ENCODE measurements at places on chromosomes 6 and 20.

DNA sequence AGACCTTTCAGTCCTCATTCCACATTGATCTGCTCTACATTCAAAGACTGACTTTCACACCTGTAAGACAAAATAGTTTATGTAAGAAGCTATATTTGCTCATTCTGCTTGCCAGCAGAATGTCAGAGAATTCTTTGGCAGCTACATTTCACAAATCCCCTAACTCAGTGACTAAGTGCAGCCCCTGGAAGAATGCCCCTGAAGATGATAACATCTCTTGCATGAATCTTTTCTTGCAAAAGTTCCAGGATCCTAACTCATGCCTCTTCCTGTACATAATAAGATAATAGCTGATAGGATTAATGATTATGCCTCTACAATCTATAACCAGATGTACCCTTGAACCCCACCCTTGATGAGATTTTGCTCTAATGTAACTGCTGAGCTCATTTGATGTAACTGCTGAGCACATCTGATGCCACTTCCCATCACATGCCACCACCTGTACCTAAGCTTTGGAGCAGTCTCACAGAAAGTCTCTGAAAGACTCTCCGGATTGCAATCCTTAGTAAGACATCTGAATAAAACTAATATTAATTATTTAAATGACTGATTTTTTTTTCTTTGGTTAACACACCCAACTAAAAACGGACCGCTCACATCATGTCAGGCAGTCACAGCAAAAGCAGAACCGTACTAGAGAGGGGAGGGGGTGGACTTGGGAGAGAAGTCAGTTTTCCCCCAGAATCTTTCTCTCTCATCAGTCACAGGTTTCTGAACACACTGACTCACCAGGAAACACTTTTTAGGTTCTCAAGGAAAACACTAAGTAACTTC lies 684 bp upstream of the DNAH8 start:
- peak; percentile 13 for DNase-seq

- no peak for DNase-seq
Observed at GRCh38 chr6:165117806-165118205, 191.6 kb downstream of the C6orf118 start.

- no peak for DNase-seq
Observed at GRCh38 chr6:20789162-20789561, 254.9 kb downstream of the CDKAL1 start.

DNA sequence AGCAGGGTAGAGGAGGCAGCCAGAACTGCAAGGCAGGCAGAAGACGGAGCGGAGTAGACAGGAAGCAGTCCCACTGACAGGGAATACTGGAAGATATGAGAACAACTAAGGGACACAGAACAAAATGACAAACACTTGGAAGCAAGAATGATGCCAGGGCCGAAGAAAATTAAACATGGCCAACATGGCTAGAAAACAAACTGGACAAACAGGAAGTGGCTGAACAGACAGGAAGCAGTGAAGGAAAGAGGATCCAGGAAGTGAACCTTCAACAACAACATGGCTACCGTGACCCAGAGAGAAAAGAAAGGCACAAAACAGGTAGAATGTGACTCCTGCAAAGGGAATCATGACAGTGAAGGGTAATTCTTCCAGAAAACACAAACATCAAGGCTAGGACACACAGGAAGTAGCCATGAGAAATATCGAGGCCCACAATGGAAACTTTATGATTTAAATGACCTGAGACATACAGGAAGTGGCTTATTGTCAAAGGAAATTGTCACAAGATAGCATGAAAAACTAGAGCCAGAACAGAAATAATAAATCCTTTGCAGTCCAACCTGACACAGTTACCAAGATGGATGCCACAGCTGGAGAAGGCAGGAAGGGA lies 9.1 kb downstream of the COL11A2 start:
- no peak for DNase-seq

Data from fibroblast of skin of right biceps (primary cell).